CD14-positive monocyte (primary cell): ENCODE measurements at places on chromosomes 7 and 10. TPM values are rescaled to one million over a fixed set of nuclear protein-coding genes. Genes with fewer than 3 reads are reported as not detected.

- DNase-seq, result peak; percentile 37
These were observed 113.2 kb upstream of the MYO3A start for GRCh38 chr10:25820874-25821273.

DNA sequence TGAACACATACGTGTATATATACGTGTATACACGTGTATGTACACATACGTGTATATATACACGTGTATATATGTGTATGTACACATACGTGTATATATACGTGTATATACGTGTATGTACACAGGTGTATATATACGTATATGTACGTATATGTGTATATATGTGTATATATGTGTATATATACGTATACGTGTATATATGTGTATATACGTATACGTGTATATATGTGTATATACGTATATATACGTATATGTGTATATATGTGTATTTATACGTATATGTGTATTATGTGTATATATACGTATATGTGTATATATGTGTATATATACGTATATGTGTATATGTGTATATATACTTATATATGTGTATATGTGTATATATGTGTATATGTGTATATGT is 44.3 kb downstream of the CD36 start:
- no peak for DNase-seq

DNA sequence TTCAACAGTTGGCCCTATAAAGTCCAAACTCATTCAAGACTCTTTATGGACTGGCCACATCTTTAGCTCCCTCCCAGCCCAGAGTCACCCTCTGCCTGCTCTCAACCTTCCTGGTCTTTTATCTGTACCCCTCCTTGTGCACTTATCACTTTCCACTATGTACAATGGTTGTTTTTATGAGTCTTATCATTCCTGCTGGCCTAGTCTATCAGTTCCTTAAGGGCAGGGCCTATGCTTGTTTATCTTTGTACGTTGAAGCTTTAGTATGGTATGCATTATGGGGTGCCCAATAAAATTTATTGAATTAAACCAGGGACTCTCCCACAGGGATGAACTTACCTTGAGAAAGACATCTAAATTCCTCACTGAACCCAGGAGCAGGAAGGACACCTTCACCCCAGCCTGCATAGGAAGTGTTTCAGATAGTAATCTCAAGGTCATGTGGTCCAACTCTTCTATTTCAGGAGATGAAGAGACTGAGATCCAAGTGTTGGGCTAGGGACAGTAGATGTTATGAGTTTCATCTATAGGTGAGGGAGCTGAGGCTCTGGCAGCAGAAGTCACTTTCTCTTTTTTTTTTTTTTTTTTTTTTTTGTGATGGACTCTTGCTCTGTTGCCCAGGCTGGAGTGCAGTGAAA is 13.3 kb upstream of the PDCD4 start:
- DNase-seq, result no peak

NKX1-2 gene
- not detected in 2 replicates for polyA plus RNA-seq

GRCh38 chr10:85600744-85601081 is 765.9 kb downstream of the GRID1 start:
- DNase-seq, result no peak

HPS1 gene
- 135 and 151 TPM in 2 replicates for polyA plus RNA-seq

ASAH2 gene
- polyA plus RNA-seq, result not detected in 2 replicates

ATAD1 gene
- polyA plus RNA-seq, result 10.2 TPM

DNA sequence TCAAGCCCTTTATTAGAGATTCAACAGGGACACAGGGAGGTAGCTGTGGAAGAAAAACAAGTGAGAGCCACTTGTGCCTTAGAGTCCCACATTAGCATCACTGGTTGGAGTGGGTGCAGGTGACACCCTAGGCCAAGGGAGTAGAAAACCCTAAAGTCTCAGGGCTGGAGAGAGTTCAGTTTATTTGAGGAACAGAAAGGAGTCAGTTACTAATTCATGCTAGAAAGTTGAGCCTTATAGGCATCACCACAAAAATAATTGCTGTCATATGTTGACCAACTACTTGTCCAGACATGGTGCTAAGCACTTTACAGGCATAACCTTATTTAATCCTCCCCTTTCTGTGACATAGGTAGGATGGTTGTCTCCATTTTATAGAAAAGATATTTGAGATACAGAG is 20.9 kb upstream of the ACSL5 start:
- DNase-seq, result no peak

FXYD4 gene
- not detected for polyA plus RNA-seq

DNA sequence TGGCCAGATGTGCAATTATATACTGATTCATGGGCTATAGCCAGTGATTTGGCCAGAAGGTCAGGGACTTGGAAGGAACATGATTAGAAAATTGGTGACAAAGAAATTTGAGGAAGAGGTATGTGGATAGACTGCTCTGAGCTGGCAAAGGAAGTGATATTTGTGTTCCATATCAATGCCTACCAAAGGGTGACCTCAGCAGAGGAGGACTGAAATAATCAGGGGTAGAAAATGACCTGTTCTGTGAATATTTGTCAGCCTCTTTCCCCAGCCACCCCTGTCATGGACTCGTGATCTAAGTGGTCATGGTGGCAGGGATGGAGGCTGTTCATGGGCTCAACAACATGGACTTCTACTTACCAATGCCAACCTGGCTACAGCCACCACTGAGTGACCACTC is 47.0 kb downstream of the PTPRE start:
- DNase-seq, result no peak

MPLKIP gene
- 64.0 TPM for polyA plus RNA-seq

GRCh38 chr7:77655836-77656455 is 40.3 kb upstream of the RSBN1L start:
- no peak for DNase-seq

TAS2R41 gene
- polyA plus RNA-seq, result not detected

DNA sequence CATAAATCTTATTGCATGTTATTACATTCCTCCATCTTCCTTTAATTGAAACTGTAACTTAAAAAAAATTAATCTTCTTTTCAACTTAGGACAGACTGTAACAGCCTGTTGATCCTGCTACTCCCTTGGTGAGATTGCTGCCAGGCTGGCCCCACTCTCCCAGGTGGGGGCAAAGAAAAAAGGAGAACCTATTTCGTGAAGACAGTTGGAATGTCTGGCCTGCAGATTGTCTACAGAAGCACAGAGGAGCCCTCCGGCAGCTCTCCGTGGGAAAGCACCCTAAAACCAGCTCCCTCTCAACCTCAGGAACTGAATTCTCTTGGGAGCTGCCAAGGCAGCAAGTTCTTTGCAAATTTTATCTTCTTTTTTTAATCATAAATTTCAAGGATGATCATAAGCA is 32.8 kb downstream of the GRB10 start:
- DNase-seq, result no peak

- no peak for DNase-seq
These were observed 119.6 kb downstream of the TES start for GRCh38 chr7:116329686-116330503.

EXOSC1 gene
- 60.6 TPM for polyA plus RNA-seq

DNA sequence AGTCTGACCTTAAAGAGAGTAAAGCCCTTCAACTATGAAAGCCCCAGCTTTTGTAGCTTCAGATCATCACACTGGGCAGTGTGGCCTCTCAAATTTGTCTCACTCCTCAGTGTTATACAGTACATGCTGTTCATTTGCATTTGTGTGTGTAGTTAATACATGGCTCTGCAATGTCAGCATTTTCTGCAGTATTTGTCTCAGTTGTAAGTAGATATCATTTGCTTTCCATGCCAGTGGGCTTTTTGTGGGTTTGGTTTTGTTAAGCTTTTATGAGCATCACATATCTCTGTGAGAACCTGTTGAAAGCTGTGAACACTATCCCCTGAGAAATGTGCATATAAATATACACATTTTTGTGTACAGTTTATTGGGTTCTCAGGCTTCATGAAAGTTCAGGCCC is 57.0 kb downstream of the ZNF277 start:
- DNase-seq, result no peak

DNA sequence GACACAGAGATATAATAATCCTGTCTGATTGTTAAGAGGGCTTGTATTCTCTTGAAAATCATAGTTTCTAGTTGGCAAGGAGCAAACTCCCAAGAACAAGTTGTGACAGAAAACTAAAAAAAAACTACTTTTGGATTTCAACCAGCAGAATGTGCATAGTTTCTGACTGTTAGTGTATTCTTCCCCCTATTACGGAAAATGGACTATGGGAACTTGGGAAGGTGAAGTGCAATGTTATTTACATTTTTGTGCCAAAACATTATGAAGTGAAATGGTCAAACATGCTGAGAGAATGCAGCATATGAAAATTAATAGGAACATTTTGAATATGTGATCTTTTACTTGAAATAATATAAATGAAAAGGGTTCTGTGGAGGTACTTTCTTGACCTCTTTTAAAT is 660.8 kb downstream of the SUGCT start:
- DNase-seq, result no peak

- no peak for DNase-seq
These were observed 950 bp downstream of the EVX1 start for GRCh38 chr7:27243340-27244163.

RSPH10B gene
- not detected in 2 replicates for polyA plus RNA-seq

DNA sequence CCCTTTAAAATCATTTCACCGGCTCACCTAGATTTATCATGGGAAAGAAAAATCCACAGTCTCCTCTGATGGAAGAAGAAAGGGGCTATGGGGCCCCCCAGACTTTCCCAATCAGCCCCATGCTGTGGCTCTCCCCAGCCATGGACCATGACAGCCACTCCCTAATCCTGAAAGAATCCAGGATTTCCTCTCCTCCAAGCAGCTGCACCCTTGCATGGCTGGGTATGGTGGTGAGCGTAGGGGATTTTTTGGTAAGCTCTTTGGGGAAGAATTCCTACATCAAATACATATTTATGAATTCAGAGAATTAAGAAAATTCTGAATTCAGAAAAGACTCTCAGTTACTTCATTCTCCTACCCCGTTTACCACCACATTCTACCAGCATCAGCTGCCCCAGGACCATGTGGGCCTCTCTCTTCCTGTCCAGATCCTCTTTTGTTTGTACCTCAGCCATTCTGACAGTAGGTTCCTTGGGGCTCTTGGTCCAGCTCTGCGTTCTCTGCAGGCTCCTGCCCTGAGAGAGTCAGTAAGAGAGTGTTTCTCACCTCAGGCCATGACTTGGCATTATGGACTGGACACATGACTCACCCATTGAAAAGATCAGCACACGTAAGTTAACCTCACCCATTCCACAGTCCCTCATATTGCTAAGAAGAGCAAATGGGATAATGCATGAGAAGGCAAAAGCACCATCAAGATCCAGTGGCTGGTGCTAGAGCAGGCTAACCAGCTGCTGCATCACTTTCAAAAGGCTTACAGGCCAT is 337.8 kb downstream of the ELMO1 start:
- DNase-seq, result no peak

PAX4 gene
- not detected for polyA plus RNA-seq

DNA sequence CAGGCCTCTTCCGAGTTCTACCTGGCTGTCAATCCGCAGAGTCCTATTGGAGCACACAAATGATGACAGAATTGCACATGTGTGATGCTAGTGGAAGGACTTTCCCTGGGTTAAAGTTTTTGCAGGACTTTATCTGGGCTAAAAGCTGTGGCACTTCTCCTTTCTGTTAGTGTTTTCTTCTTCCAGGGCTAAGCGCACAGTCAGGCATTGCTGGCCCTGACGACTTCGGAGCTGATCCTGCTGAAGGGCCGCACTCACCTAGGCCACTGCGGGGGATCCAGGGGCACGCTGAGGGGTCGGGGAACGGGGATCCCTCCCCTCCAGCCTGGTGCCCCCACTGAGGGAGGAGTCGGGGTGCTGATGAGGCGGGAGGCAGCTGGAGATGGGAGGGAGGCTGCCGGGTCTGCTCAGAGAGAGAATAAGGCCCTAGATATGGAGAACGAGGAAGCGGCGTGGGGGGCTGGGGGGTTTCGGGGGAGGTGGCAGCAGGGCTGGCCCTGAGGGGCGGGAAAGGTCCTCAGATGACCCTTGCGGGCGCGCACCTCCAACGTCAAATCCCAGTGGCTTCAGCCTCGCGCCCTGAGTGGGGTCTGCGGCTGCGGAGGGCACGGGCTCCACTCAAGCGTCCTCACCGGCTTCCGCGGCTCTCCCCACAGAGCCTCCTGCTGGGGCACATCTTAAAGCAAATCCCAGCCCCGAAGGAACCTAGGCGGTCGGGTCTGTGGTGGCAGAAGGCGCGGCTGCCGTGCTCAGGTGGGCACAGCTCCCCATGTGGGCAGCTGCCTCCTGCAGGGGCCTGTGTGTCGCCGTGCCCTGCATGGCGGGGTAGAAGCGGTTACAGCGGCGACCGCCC is 30.9 kb downstream of the AGR3 start:
- DNase-seq, result peak; percentile 10

ADAM12 gene
- 0.01 and 0.05 TPM in 2 replicates for polyA plus RNA-seq

DNA sequence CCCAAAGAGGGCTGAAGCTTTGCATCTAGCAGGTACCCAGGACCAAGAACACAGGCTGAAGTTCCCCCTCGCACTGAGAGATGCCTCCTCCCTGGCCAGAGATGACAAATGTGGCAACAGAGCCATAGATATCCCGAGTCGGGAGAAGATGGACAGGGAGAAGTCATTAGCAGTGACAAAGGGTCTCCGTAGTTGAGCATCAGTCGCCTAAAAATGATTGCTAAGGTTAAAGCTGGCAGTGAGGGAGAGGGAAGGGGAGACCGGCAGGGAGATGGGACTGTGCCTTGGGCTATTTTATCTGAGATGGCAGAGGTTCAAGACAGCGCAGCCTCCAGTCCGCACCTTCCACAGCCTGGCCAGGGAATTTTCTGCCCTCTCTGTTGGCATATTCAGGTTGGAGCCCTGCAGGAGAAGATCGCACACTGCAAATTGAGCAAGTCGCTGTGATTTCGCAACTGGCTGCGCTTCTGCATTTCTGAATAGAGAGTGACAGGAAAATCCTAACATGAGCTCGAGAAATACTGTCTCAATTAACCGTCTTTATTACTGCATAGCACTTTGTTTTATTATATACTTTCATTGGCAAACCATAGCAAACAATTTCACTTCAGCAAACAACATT is 238.9 kb upstream of the GPR26 start:
- DNase-seq, result peak; percentile 59

GRCh38 chr7:122082160-122082559 is 61.9 kb downstream of the AASS start:
- DNase-seq, result no peak

GRCh38 chr10:7498111-7498510 is 87.3 kb upstream of the SFMBT2 start:
- DNase-seq, result no peak

HOXA9 gene
- polyA plus RNA-seq, result 1.9 TPM
